ENCODE measurements at places on chromosomes 12 and 14.

DNA sequence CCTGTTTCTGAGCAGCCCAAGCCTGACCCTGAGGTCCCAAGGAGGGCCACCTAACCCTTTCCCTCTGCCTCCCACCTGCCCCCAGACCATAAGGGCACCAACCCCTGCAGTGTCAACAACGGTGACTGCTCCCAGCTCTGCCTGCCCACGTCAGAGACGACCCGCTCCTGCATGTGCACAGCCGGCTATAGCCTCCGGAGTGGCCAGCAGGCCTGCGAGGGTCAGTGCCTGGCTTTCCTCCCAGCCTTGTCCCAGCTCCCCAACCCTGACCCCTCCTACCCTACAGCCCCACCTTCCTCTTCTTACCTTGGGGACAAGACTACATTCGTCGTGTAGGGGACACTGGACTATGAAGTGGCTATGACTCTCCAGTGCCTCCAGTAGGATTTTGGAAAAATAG lies 33.7 kb upstream of the LRP1-AS start:
- DNase-seq = no peak

DNA sequence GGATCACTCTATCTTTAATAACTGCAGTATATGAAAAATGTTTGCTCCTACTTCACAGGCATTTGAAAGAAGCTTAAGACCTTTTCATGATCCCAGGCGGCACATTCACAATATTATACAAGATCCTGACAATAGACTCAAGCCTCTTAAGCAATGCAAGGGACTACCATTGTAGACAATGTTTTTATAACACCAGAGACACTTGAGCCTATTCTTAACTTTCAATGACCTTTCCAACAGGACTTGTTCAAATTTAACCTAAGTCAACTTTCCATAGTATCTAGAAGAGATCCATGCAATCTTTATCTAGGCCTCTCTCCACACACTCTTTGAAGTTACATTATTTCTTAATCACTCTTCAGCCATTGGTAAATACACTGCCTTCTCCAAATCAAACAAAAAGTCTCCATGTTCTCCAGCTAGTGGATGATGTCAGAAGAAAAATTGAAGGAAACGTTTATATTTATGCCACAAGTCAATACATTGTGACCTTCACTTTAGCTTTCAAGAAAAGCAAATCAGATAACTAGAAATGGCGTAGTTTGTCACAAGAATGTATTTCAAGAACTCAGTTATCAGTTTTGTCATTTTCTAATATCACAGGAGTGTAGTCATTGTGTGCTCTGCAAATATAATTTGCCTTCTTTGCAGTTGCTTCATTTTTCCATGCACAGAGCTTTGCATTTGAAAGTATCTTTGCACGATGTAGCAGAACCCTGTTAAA lies 41.2 kb downstream of the PHLDA1 start:
- no peak for DNase-seq

DNA sequence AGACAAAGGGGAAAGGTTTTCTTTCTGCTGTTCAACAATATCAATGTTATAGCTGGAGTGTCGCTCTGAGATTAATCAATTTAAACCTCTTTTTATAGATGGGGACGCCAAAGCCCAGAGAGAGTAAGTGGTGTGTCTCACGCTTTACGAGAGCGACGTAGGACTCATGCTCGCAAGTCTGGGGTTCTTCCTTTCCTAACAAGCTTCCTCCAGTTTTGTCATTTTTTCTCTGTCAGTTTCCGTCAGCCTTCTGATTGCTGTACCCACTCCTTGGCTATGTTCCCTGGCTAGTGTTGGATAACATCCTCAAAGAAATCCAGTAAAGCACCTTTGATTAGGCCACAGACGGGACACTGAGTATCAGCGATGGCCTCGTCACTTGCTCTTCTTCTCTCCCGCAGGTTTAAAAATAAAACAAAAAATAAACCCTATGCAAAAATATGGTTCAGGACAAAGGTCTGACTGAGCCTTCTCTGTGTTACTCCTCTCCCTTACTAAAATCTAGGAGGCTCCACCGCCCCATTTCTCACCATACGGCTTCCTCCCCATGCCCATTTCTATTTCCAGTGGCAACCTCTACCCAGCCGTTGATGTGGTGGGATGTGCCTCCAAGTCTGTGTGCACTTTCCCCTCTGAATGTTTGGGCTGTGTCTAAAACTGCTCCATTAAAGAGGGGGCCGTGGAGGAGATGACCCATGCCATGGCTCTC lies 172.7 kb upstream of the PARP11 start:
- DNase-seq = no peak

DNA sequence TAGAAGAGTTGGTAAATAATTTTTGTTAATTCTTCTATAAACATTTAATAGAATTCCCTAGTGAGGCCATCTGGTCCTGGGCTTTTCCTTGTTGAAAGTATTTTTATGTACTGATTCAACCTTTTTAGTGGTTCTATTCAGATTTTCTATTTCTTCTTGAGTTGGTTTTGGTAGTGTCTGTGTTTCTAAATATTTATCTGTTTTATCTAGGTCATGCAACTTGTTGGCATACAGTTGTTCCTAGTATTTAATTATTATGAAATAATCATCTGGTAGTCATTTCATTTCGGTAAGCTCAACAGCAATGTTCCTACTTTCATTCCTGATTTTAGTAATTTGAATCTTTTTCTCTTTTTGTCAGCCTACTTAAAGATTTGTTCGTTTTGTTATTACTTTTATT lies 234.1 kb upstream of the GARIN2 start:
- no peak for DNase-seq

- DNase-seq = no peak
Observed at GRCh38 chr12:132787877-132788276, 26.2 kb upstream of the ANKLE2 start.

DNA sequence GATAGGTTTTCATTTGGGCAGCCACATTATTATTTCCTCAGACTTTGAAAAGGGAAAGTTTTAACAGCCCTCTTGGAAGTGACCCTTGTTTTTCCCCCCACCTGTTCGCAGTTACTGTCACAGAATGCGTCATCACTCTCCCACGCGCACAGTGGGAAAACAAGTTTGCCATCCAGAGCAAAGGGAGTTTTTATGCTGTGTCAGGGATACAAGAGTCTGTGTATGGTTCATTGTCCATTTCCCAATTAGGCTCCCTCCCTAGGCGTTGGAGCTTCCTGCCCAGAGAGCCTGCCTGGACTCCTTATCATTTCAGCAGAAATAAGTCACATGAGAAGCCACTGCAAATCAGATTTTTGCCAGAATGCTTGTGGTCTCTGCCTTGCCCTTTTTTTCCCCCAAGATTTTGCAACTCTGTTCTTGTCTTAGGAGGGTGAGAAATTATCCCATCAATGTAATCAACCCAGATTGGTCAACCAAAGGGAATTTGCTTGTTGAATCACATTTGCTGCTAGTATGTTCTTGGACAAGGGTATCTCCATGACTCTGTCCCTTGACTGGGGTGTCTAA lies 104.1 kb downstream of the IGF1 start:
- peak; percentile 23 for DNase-seq

DNA sequence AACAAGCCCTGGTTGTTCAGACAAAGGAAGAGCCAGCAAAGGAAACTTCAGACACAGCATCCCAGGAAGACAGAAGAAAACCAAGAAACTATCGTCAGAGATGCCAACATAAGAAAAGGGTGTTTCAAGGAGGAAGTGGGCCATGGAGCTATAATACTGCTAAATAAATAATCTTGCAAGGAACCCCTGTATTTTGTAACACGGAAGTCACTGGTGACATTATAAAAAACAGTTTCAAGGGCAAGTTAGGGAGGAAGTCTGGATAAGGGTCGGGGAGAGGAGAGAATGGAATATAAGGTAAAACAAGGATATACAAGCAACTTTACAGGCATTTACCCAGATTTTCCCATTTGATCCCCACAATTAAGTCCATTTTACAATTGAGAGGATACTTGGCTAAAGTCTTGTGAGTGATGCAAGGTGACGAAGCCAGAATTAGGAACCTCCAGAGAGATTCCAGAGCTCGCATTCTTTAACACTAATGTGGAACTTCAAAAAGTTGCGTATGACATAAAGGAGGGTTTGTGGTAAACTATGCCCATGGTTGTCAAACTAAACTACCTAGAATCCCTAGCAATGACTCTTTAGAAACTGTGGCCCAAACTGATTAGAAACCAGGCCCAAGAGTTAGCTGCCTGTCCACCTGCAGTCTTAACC lies 46.4 kb downstream of the PPM1H start:
- no peak for DNase-seq

DNA sequence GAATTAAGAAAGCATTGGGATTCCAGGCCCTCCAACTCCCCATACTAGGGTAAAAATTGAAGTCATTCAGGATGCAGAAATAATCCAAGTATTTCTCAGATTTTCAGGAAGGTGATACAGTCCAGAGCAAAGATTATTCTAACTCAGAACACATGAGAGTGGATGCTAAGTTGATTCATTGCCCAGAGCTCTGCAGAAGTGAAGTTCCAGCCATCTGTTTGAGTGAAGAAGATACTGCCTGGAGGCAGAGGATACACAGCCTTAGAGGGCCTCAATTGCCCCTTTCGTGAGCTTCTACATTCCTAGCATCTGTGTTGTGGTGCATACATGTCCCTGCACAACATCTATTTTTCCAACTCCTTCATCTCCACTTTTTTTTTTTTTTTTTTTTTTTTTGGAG lies 36.9 kb upstream of the SMUG1 start:
- no peak for DNase-seq

DNA sequence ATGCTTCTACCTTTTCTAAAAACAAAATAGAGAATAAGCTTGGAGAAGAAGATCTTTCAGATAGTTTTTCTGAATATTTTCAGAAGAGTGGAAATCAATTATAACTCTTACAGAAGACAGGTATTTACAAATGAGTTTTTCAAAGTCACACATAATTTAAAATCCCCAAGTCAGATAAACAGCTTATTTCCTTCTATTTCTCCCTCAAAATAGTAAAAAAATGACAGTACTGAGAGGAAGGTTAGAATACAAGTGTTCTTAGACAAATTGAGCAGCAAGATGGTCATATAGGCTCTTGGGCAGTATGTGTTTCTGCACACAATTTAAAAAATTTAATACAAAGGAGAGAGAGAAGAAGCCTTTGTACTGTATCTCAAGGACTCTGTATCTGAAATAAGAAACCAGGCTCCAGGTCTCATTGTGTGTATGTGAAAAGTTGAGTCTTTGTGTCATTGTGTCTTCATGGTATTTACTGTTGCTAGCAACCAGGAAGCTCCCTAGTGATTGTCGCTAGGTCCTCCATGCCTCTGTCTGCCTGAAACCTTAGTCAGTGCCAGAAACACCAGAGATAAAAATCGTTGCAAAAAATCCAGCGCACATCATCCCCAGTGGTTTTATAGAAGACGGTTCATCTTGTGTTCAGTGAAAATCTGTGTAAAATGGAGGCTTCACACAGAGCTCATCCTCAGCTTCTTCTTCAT lies 12.9 kb upstream of the TUBA1A start:
- no peak for DNase-seq

DNA sequence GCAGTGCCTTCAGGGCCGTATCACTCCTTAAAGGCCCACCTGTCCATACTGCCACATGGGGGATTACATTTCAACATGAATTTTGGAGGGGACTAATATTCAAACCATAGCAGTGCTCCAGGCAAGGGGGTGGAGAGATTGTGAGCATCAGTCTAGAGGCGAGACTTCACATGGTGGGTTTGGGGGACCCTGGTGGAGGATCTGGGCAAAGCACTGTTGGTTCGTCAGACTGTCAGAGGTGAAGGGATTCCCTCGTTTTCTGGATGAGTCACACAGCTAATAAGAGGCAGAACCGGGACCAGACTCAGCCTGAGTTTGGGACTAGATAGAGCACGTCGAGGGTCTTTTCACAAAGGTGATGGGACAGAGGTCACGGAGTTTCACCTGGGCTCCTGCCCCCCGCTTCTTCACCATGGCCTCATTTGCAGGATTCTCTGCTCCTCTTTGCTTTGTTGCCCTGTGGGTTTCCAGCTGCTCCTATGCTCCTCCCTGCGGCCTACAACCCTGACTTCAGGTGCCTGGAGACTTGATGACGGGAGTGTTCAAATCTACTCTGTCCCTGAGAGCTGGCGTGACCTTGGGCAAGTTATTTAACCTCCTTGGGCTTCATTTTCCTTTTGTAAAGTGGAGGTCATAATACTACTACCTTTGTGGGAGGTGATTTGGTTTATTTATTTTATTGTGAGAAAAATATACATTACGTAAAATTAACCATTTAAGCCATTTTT lies 41.5 kb downstream of the TEAD4 start:
- DNase-seq = no peak

DNA sequence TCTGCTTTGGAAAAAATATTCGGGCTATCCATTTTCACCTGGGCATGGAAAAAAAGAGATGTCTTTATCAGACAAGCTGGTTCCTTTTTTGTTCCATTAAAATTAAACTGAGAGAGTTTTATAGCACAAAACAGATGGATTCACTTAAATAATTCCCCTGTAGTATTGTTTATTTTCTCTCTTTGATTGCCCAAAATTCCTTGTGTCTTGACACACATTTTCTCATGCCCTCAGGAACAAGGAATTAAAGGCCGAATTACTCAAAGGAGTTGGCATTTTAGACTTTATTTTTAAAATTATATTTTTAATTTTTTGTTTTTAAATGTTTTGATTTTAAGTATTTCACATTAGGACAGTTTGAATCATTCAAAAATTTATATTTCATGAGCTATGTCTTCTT lies 69.6 kb upstream of the SLCO1C1 start:
- no peak for DNase-seq

GRCh38 chr12:92706594-92706993 lies 3.8 kb downstream of the PLEKHG7 start:
- DNase-seq = no peak

- DNase-seq = no peak
Observed at GRCh38 chr14:26938054-26938453, 340.2 kb upstream of the NOVA1 start.

DNA sequence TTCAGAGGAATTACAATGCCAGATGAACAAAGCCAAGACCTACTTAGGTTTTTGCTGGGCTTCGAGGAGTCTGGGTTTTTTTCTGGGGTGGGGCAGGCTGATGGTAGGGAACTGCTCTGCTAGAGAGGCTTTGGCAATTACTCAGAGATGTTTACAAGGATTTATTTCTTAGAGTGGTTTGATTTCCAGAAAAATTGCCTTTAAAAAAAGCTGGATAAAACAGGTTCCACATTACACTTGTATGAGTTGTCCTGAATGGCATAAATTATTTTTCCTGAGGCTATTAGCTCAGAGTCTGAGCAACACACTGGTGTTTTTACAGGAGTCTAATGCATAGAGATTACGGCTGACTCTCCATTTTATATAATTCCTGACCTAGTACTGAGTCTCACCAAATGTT lies 118.5 kb upstream of the FRMD6 start:
- DNase-seq = no peak

GRCh38 chr12:62915204-62915529 lies 19.8 kb downstream of the PPM1H start:
- no peak for DNase-seq
